Melanocyte of skin (primary cell): ENCODE measurements at places on chromosomes 6 and 20. TPM values are rescaled to one million over a fixed set of nuclear protein-coding genes. Genes with fewer than 3 reads are reported as not detected.

LY6G6F gene
- not detected in 2 replicates for total RNA-seq

MUCL3 gene
- total RNA-seq = not detected in 2 replicates

HCRTR2 gene
- not detected in 2 replicates for total RNA-seq

RSPH3 gene
- 2.3 and 4.0 TPM in 2 replicates for total RNA-seq

RSPH4A gene
- 0.34 and 0.36 TPM in 2 replicates for total RNA-seq

DCDC2 gene
- under 0.01 TPM in 2 replicates for total RNA-seq

PGM3 gene
- 34.1 and 46.5 TPM in 2 replicates for total RNA-seq

EEF1A2 gene
- 0.15 TPM in 1 of 2 replicates, not detected in the other for total RNA-seq

CCM2L gene
- total RNA-seq = not detected in 2 replicates

LYRM4 gene
- total RNA-seq = 10.7 and 14.9 TPM in 2 replicates

OTOR gene
- total RNA-seq = not detected in 2 replicates

GHRH gene
- total RNA-seq = not detected in 2 replicates

SYCP2 gene
- 0.34 and 2.9 TPM in 2 replicates for total RNA-seq

CGA gene
- total RNA-seq = not detected in 2 replicates

OR2J3 gene
- total RNA-seq = not detected in 2 replicates
